H9 (cell line): ENCODE measurements at places on chromosomes 4 and X.

- DNase-seq, result no peak
Observed at GRCh38 chrX:132022198-132022966, 720 bp upstream of the STK26 start.

GRCh38 chr4:151227731-151228130, 49.2 kb upstream of the PRSS48 start:
- no peak for DNase-seq

GRCh38 chrX:111823703-111824102, 52.3 kb upstream of the TRPC5OS start:
- no peak for DNase-seq

DNA sequence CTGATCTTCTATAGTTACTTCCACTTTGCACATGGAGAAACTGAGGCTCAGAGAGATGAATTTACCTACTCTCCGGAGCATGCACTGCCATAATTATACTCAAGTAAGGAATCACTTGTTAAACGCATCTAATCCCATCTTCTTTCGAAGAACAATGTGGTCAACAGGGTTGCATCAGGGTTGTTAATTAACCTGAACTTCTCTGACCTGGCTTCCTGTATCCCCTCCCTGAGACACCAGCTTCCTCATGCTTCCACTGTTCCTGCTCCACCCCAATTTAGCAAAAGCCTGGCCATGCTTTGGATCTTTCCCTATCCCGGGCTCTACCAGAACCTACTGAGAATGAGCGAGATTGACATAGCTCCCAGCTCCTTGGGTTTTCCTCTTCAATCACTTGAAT, 136.7 kb downstream of the SMIM20 start:
- no peak for DNase-seq

DNA sequence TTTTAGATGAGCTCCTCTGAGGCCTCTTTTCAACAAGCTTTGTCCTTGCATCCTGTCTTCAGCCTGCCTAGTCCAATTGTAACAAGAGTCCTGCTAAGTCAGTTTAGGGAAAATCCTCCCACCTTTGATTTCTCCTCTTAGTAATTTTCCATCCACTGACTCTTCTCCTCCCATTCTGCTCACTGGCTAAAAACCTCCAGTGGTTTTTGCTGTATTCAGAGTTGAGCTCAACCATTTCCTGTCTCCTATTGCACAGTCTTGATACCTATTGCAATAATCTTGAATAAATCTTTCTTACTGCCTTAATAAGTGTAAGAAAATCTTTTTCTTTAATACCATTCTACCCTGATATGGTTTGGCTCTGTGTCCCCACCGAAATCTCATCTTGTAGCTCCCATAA, 117.8 kb upstream of the ENPP6 start:
- DNase-seq, result no peak

DNA sequence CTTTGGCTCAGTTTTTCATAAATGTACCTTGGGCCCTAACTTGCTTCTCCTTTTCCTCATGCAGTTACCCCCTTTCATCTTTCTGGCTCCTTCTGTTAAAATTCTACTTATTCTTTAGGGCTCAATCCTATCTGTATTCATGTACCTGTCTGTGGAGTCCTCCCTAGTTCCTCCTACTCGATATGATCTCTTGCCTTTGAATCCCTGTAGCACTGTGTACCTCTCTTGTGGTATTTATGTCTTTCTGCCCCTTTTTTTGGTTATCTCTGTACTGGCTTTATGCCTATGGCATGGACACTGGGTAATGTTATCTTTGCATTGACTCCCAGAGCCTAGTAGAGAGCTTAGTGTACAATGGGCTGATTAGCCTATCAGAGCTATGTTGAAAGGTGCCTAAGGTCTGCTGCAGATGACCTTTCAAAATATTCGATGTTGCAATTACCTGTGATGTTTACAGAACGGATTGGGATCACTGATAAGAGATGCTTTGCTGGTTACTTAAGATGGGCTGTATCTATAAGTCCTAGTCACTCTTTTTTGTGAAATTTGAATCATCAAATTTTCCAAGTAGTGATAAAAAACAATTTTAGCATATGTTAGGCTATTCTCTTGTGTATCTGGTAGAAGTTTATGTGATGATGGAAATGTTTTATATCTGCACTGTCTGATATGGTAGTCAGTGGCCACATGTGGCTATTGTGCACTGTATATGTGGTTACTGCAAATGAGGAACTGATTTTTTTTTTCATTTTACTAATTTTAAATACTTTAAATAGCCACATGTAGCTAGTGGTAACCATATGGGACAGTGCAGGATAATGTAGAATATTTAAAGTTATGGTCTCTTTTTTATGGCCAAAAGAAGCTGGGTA, 33.5 kb downstream of the TMEM164 start:
- DNase-seq, result no peak

GRCh38 chrX:153944140-153944799, at the start of gene RENBP:
RENBP (minus strand) TSS chrX:153944643; CDS start chrX:153944610, 33 bp downstream.
- DNase-seq, result peak; percentile 67

GRCh38 chr4:78865451-78865850, 73.8 kb downstream of the PAQR3 start:
- DNase-seq, result no peak

- no peak for DNase-seq
Observed at GRCh38 chrX:56099271-56099670, 132.9 kb upstream of the KLF8 start.

DNA sequence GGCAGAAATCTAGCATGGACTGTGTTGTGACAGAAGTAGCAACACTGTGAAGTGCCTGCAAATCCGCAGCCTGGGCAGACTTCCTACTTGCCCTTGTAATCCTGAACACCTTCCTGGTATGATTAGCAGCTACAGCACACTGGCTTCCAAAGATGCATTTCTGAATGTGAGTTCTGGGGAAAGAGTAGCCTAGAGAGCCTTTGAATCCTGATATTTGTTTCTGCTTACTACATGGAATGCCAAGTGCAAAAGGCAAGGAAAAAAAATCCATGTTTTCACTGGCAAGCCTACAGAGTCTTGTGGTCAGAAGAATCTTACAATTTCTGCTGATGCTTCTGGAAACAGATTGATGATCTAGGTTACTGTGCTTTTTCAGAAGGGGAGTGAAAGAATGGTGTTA, 223.7 kb downstream of the COL25A1 start:
- no peak for DNase-seq

- DNase-seq, result no peak
Observed at GRCh38 chr4:122906859-122907305, 15.5 kb downstream of the NUDT6 start.

- DNase-seq, result no peak
Observed at GRCh38 chr4:96149894-96150293, 310.0 kb downstream of the PDHA2 start.

DNA sequence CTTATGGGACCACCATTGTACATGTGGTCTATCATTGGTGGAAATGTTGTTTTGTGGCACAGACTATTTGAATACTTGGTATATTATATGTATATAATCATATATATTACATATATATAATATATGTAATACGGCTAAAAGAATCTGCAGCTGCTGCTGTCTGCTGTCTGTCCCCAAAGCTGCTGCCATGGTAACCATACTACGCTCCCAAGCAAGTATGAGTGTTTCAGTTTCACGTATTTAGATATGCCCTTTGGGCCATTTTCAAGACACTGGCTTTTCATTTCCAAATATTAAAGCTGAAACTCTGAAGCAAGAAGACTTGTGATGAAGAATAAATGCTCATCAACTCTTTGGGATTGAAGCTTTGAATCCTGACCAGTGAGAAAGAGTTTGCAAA, 42.0 kb upstream of the ARSJ start:
- no peak for DNase-seq

GRCh38 chrX:77502951-77503525, 55.8 kb downstream of the FGF16 start:
- DNase-seq, result no peak

GRCh38 chr4:153185331-153185852, 18.9 kb upstream of the TRIM2 start:
- no peak for DNase-seq

GRCh38 chr4:19945979-19946380, 305.7 kb upstream of the SLIT2 start:
- no peak for DNase-seq

DNA sequence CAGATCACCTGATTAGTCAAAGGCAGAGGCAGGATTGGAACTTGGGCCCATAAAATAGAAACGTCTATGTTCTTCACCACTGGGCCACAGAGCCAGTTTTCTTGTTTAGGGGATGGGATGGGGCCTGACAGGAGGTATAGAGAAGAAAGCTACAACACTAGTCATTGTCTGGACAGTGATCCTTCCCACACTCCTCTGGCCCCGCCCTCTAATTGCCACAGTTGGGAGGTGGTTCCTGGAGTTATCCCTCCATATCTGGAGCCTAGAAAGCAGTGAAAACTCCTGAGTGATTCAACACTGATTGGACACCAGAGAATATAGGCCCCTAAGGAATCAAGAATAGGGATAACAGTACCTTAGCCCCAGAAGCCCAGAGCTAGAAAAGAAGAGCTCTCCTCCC, 22.9 kb downstream of the RASL11B start:
- DNase-seq, result no peak

DNA sequence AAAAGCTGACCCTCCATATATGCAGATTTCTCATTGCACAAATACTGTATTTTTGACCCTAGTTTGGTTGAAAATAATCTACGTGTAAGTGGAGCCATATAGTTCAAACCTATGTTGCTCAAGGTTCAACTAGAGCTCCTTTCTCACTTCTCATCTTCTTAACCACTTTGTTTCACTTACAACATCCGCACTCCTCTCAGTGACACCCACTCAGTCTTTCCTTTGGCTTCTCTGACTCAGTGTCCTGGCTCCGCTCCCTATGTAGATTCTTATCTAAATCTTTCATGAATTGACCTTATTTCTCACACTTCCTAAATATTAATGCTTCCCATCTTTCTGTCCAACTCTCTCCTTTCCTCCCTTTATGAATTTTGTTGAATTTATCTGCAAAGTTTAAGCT, 32.9 kb upstream of the DKK2 start:
- no peak for DNase-seq

GRCh38 chrX:128436397-128437103, 384.3 kb upstream of the ACTRT1 start:
- no peak for DNase-seq

GRCh38 chr4:185383451-185383850, 12.3 kb downstream of the LRP2BP start:
- DNase-seq, result no peak
